Spinal cord (tissue), 10 donors: ENCODE measurements at places on chromosomes 12 and 14.

DNA sequence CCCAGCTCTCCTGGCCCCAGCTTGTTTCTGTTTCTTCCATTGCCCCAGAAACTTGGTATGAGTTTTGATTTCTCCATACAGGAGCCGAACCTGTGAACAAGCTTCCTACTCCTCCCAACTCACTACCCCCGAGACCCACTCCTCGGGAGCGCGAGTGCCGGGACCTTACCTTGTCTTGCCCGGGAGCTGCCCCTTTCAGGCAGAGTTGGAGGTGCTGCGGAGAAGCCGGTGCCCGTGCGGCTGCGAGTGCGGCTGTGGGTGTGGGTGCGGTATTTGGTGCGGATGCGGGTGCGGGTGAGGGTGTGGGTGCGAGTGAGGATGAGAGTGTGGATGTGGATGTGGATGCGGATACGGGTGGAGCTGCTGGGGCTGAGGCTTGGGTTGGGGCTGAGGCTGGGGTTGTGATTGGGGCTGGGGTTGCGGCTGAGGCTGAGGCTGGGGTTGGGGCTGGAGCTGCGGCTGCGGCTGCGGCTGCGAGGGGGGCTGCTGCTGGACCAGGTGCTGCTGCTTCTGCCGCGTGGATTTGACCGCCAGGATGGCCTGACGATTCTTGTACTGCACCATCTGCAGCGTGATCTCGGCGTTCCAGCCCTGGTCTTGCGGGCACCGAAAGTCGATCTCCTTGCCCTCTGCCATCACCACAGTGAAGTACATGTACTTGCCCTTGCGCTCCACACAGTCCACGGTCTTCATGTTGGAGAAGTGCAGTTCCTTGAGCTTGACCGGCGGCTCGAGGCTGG lies 1.1 kb downstream of the PHLDA1 start:
- no peak for DNase-seq

GRCh38 chr12:27336282-27336653 lies 3.6 kb downstream of the BMAL2 start:
- DNase-seq, result no peak

DNA sequence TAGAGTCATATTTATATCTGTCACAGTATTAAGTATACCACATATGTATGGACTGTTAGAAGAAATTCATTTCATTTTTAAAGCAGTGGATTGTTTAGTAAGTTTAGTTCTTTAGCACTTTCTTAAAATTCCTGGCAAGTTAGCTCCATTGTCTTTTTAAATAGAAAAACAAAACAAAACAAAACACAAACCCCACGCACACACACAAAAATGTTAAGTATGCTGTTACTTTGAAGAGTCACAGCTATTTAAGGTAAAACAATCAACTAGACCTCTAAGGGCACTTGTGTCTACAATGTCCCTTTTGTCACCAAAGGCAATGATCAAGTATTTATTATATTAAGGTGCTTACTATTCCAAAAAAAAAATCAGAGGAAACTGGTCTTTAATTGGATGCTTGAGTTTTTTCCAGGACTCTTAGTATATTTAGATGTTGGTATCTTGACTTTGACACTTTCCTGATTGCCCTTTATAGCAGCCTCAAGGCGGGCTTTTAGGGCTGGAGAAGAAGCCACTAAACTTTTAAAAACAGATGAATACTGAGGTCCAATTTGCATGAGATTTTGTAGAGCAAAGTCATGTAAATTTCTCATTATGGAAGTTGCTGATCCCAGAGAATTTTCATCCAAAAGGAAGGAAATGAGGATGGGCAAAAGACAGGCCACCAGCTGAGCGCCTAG lies 85.5 kb upstream of the HECTD1 start:
- no peak for DNase-seq

DNA sequence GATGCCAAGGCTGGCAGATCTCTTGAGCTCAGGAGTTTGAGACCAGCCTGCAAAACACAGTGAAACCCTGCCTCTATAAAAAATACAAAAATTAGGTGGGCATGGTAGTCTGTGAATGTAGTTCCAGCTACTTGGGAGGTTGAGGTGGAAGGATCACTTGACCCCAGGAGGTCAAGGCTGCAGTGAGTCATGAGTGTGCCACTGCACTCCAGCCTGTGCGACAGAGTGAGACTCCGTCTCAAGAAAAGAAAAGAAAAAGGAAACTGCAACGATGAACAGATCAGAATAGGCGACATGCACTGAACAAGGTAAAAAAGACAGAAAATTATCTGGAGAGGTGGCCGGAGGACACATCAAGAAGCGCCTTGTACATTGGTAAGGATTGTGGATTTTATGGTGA lies 273.7 kb upstream of the AMIGO2 start:
- DNase-seq, result no peak

DNA sequence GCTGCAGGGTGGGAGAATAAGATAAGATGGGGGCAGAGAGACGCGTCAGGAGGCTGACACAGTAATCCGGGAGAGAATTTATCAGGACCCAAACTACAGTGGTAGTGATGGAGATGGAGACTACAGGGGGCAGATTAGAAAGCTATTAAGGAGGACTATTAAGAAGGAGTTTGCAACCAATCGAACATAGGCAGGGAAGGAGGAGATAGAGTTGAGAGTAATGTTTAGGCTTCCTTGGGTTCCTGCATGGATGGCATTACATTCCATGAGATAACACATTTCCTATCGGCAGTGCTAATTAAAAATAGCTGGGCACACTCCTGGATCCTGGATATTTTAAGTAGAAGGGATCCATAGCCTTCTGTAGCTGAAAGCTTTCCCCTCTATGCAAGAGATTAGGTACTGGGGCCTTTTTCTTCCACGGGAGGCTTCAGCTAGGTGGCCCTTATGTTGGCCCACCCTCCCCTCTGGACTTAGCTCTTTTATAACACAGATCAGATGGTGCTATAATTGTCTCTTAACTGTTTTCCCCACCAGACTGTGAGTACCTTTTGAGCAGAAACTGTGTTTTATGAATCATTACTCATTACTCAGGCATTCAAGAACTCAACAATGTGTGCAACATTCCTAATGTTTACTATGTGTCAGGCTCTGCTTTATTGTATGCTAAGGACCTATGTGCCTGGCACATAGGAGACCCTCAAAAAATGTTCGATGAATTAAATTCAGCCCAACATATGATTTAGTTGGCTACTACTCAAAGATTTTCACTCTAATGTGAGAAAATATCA lies 113.0 kb downstream of the RMST start:
- DNase-seq, result peak; percentile 61

GRCh38 chr14:94115058-94115591 lies 4.6 kb downstream of the IFI27 start:
- DNase-seq, result no peak

GRCh38 chr12:7948589-7949260 lies 12.7 kb upstream of the SLC2A3 start:
- no peak for DNase-seq

DNA sequence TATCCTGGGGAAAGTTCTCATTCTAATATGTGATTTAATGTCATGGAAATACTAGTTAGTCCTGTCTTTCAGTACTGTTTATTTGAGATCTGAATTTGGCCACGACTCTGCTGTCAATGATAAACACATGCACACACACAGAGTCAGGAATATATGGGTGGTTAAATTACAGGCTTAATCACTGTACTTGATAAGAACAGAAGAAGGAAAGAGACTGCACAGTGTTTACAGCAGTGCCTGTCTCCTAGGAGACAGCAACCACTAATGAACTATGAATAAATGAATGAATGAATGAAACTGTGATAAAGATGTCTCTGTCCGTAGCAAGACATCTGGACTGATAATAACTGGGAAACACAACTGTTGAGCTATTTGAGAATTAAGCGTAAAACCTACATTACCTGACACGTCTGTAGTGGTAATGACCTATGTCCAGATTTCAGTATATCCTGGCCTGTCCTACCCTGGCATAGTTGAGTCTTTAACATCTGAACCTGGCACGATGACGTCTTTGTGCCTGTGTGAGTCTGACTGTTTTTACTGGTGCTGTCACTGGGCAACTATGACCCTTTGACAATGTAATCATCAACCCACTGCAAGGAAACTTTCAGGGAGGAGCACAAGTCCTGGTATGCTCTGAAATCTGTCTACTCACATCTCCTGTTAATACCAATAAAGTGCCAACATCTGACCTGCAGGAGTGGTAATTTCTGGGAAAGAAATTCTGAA lies 524.6 kb downstream of the TMEM132D start:
- no peak for DNase-seq

DNA sequence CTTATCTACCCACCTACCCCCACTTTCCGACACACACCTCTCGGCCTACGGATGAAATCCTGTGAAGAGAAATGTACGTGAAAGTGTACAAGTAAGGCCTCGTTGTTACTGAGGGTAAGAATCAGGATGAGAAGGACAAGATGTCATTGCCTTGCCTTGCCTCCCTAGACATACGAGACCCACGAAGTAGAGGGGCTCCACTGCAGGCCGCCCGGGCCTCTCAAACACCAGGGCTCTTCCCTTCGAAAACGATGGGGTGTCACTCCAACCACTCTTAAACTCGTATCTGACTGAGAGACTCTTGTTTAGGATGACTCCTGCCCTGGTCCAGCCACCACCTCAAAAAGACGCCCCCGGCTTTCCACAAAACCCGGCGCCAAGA lies 498 bp downstream of the RACGAP1 start:
- no peak for DNase-seq

GRCh38 chr12:6708960-6709394 lies 8.4 kb upstream of the PIANP start:
- no peak for DNase-seq

- no peak for DNase-seq
These were observed 74.0 kb upstream of the PKP2 start for GRCh38 chr12:32970465-32971110.

DNA sequence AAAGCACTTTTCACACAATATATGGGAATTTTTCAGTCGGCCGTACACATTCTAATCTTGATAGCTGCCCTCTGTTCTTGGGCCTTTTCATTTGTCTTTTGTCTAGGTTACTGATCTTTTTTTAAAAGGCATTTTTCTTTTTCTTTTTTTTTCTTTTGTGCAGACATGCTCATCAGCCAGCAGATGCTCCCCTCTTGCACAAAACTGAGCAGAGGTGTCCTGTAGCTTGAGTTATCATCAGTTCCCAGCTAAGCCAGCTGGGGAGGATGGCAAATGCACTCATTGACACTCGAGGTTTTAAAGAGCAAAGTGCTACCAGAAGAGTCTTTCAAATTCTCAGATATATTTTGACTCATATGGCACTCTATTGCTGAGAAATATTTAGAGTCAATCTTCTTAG lies 913.9 kb upstream of the SEL1L start:
- peak; percentile 65 for DNase-seq

GRCh38 chr12:122517877-122518276 lies 8.9 kb downstream of the RSRC2 start:
- DNase-seq, result no peak

- no peak for DNase-seq
These were observed 16.1 kb downstream of the UBC start for GRCh38 chr12:124898200-124898922.

DNA sequence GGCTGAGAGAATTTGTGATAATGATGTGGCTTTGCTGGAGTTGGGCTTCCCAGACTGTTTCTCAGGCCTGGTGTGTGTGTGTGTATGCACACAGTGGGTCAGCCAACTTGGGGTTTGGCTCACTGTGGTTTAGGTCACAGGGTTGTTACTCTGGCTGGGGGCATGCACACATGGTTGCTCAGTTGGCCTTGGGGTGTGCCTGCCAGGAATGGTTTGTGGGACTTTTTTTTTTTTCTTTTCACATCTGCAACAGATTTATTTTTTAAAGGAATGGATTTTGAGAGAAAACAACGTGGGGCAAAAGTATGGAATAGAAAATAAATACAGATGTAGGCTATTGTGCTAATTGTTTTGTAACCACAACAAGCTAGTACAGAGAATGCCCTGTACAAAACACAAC lies 25.0 kb upstream of the GTF2A1 start:
- no peak for DNase-seq
